ENCODE measurements at places on chromosomes 3 and 15.

- DNase-seq = no peak
Observed at GRCh38 chr15:73150831-73151230, 98.6 kb downstream of the NEO1 start.

- DNase-seq = no peak
Observed at GRCh38 chr15:69313432-69314000, 14.8 kb downstream of the PAQR5 start.

- DNase-seq = no peak
Observed at GRCh38 chr3:177050501-177051237, 146.6 kb downstream of the TBL1XR1 start.

GRCh38 chr15:62486041-62486440 is 321.0 kb upstream of the C2CD4B start:
- DNase-seq = no peak

GRCh38 chr3:76668653-76669052 is 371.2 kb upstream of the ROBO2 start:
- no peak for DNase-seq

DNA sequence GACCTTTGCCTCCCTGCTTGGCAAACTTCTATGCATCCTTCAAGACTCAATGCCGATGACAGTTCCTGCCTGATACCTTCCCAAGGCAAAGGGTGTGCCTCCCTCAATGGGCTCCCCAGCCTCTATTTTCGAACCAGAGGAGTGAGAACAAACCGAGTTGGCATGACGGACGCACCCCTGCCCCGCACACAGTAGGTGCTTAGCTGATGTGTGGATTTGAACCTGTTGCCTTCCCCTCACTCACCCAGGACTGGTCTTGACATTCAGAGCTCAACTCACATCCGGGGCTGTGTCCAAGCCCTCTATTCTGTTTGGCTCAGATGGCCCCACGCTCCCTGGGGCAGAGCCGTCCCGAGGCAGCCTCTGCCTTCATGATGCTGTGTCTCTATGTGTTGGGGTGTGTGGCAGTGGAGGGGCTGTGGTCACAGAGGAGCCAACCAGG is 52.2 kb upstream of the SLC6A11 start:
- DNase-seq = no peak

GRCh38 chr3:59749291-59749690 is 699.5 kb upstream of the CFAP20DC start:
- no peak for DNase-seq

GRCh38 chr3:56125358-56126005 is 342.8 kb downstream of the ERC2 start:
- no peak for DNase-seq

- DNase-seq = no peak
Observed at GRCh38 chr15:58506064-58506490, 74.3 kb downstream of the LIPC start.

DNA sequence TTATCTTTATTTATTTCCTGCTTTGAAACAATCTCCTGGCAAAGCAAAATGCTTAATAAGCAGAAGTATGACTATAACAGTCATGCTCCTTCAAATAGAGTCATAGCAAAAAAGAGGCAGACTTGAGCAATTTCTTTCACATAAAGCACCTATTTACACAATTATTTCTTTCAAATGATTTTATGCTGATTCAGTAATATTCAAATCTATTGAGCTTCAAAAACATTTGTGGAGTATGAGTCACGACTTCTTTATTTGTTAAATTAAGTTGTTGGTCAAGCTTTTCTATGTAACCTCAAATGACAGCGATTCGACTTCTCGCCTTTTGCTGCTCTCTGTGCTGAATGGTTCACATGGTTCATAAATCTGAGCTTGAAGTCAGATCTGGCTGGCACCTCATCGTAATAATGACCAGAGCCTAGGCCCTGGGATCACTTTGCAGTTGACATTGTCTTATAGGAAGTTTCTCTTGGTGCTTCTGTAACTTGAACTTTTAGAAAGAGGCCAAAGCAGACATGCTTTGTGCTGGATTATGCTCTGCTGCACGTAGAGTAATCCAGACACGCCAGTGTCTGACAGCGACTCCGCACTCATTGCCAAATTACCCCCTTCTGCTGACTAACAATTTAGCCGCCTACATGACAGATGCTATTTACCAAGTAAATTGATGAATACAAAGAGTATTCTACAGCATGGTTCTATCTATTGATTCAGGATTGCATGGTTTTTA is 139.0 kb downstream of the MCTP2 start:
- DNase-seq = no peak
